ENCODE measurements at places on chromosomes 13 and 19.

- DNase-seq: no peak
Measured at GRCh38 chr13:91017031-91017668, 330.3 kb upstream of the MIR17HG start.

- no peak for DNase-seq
Measured at GRCh38 chr13:50509771-50510441, 333.6 kb downstream of the DLEU7 start.

DNA sequence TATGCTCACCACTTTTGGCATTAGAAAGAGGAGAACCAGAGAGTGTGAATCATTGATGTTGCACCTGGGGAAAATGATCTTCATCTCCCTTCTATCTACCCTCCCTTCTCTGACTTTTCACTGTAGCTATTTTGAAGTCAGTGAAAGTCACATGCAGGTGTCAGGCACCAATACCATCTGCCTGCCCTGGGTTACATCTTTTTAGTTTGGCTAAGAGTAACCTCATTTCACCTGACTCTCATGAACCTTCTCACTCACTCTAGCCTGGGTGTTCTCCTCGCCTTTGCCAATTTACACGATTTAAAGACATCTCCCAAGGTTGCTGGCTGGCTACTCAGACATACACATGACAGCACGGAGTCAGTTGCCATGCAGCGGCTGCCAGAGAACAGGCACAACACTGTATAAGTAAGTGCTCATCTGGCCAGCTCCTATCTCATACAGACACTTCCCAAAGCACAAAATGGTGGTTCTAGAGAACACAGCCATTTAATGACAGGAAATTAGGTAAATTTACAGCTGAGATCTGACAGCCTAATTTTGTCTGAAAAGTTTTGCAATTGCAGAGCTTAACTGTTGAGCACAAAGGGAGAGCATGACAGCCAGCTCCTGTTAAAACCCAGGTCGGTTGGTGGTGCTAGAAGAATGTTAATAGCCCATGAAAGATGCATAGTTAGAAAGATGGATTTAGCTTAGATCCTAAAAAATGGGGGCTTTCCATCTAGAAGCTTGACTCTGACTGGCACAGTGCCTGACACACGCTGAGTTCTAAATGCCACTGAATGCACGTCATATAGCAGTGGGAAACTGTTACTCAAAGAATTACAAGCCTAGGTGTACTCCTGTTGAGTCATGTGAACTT is 32.5 kb downstream of the LCP1 start:
- DNase-seq: no peak

DNA sequence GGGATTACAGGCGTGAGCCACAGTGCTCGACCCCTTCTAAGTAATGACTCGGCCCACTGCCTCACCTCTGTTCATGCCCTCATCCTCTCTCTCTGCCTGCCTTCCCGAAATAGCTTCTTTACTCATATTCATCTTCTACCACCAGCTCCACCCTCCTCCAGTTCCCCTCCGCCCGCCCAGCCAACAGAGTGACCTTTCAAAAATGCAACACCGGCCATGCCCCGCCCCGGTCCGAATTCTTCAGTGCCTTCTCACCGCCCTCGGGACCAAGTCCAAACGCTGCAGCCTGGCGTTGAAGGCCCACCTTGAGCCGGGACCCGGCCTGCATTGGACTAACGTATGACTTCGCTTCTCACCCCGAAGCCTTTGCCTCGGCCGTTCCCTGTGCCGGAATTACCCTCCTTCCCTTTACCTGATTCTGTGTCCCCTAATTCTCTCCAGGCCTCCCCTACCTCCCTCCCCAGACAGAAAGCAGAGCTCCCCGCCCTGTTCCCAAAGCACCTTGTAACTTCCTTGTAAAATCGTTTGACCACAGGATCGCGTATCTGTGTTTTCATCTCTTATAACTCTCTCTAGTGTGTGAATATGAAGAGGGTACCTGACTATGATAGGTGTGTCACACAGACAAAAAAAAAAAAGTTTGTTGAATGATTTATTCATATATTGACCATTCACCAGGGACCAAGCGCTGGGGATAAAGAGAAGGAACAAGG is 8.1 kb upstream of the MUC16 start:
- no peak for DNase-seq

Measured in vagina (tissue), 2 donors.